HuH-7.5 (cell line): ENCODE measurements at places on chromosomes 12 and 14.

GRCh38 chr12:1606021-1606622, 11.7 kb upstream of the FBXL14 start:
- DNase-seq, result peak; percentile 37

GRCh38 chr12:104534857-104535248, 78.1 kb downstream of the CHST11 start:
- no peak for DNase-seq

- no peak for DNase-seq
These were observed 209.6 kb downstream of the TMTC2 start for GRCh38 chr12:82896277-82896676.

- DNase-seq, result no peak
These were observed 25.0 kb upstream of the HSPB8 start for GRCh38 chr12:119153477-119154434.

- no peak for DNase-seq
These were observed 11.0 kb downstream of the SAMD4A start for GRCh38 chr14:54577977-54578376.

- no peak for DNase-seq
These were observed 31.4 kb upstream of the SNAPC1 start for GRCh38 chr14:61730756-61731373.
